ENCODE measurements at places on chromosomes 16 and 17. TPM values are rescaled to one million over a fixed set of nuclear protein-coding genes. Genes with fewer than 3 reads are reported as not detected.

FN3K gene
- total RNA-seq = 3.7 TPM

TBC1D24 gene
- 11.4 TPM for total RNA-seq

HAS3 gene
- 0.71 TPM for total RNA-seq

SSTR5 gene
- total RNA-seq = not detected

CARD14 gene
- not detected for total RNA-seq

ADAMTS18 gene
- not detected for total RNA-seq

MGRN1 gene
- 71.8 TPM for total RNA-seq

ADAD2 gene
- not detected for total RNA-seq

RGS9 gene
- 31.2 TPM for total RNA-seq

SLC12A3 gene
- not detected for total RNA-seq

PPP1R27 gene
- not detected for total RNA-seq

EXOC3L1 gene
- not detected for total RNA-seq

CDH1 gene
- total RNA-seq = 0.18 TPM

OR3A3 gene
- not detected for total RNA-seq

MMP15 gene
- total RNA-seq = 0.68 TPM

PLA2G15 gene
- total RNA-seq = 7.4 TPM

ZNF689 gene
- total RNA-seq = 9.9 TPM

KREMEN2 gene
- total RNA-seq = not detected

CFAP97D1 gene
- total RNA-seq = not detected

TNFRSF17 gene
- not detected for total RNA-seq

CCL17 gene
- total RNA-seq = not detected

CD300E gene
- total RNA-seq = not detected

NLGN2 gene
- 3.2 TPM for total RNA-seq

ZP2 gene
- 0.20 TPM for total RNA-seq

PITPNM3 gene
- 0.53 TPM for total RNA-seq

TSNAXIP1 gene
- 0.20 TPM for total RNA-seq

SLC13A5 gene
- total RNA-seq = not detected

SLC16A5 gene
- total RNA-seq = 10.4 TPM

EPX gene
- total RNA-seq = not detected

DNAH3 gene
- total RNA-seq = 0.03 TPM

CDH15 gene
- not detected for total RNA-seq

HOXB1 gene
- not detected for total RNA-seq

MAPT gene
- 0.70 TPM for total RNA-seq

WFDC1 gene
- not detected for total RNA-seq

ITGB4 gene
- total RNA-seq = 0.43 TPM

VPS9D1 gene
- total RNA-seq = 7.8 TPM

NAGS gene
- 1.5 TPM for total RNA-seq

EDC4 gene
- 98.4 TPM for total RNA-seq
